CD8-positive, alpha-beta T cell (primary cell): ENCODE measurements at places on chromosomes 1 and 21.

DNA sequence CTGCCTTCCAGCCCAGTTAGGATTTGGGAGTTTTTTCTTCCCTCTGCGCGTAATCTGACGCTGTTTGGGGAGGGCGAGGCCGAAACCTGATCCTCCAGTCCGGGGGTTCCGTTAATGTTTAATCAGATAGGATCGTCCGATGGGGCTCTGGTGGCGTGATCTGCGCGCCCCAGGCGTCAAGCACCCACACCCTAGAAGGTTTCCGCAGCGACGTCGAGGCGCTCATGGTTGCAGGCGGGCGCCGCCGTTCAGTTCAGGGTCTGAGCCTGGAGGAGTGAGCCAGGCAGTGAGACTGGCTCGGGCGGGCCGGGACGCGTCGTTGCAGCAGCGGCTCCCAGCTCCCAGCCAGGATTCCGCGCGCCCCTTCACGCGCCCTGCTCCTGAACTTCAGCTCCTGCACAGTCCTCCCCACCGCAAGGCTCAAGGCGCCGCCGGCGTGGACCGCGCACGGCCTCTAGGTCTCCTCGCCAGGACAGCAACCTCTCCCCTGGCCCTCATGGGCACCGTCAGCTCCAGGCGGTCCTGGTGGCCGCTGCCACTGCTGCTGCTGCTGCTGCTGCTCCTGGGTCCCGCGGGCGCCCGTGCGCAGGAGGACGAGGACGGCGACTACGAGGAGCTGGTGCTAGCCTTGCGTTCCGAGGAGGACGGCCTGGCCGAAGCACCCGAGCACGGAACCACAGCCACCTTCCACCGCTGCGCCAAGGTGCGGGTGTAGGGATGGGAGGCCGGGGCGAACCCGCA is at the start of gene PCSK9:
Gene PCSK9 (plus strand): TSS at position 207 of the 741 bp plus-strand sequence. CDS start 290 bp downstream, at position 497.
- DNase-seq = no peak

GRCh38 chr1:103790172-103790571 is 40.5 kb downstream of the AMY1C start:
- DNase-seq = no peak

GRCh38 chr1:221851336-221851735 is 109.4 kb upstream of the DUSP10 start:
- DNase-seq = no peak

DNA sequence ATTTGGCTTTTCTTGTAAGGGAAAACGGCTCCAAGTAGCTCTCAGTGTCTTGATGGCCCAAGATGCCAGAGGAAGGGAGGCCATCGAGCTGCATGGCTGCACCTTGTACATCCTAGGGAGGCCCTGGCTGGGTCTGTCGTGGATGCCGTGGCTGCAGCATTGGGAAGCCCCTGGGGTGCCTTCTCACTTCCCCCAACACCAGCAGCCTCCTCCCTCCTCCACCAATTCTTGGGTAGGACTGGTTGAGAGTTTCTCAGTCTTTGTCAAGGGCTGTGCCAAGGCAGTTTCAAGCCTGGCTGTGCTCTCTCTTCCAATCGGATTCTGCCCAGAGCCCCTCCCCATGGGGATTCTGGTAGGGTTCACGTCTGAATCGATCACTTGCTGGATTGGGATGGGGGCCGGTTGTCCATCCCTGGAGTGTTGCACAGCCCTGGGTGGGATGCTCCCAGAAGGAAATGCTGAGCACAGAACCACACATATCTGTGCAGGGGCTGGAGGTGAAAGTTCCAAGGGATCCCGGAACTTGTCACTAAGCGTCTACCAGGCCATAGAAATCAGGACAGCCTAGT is 14.0 kb upstream of the SPSB1 start:
- DNase-seq = no peak

DNA sequence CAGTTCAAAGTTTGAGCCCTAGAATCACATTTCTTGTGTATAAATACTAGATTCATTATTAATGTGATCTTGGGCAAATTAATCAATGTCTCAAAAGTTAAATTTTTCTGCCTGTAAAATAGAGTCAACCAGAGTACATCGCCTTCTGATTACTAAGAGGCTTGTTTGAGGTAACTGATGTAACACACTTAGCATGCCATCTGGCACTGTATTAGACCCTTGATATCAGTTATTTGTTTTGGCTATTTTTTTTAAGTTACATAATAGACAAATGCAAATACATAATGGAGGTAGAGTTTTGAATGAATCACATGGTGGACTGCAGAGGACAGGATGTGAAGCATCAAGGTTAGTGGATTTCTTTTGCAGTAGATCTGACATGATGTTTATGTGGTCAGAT is 298.4 kb downstream of the ADGRL2 start:
- no peak for DNase-seq

- DNase-seq = no peak
These were observed 5.5 kb downstream of the CD1D start for GRCh38 chr1:158186180-158186579.

- DNase-seq = no peak
These were observed 866.2 kb downstream of the NCAM2 start for GRCh38 chr21:21864321-21864840.

- no peak for DNase-seq
These were observed 20.6 kb downstream of the ABCB10 start for GRCh38 chr1:229537894-229538293.

GRCh38 chr21:17964716-17965115 is 145.6 kb upstream of the C21orf91 start:
- DNase-seq = no peak

DNA sequence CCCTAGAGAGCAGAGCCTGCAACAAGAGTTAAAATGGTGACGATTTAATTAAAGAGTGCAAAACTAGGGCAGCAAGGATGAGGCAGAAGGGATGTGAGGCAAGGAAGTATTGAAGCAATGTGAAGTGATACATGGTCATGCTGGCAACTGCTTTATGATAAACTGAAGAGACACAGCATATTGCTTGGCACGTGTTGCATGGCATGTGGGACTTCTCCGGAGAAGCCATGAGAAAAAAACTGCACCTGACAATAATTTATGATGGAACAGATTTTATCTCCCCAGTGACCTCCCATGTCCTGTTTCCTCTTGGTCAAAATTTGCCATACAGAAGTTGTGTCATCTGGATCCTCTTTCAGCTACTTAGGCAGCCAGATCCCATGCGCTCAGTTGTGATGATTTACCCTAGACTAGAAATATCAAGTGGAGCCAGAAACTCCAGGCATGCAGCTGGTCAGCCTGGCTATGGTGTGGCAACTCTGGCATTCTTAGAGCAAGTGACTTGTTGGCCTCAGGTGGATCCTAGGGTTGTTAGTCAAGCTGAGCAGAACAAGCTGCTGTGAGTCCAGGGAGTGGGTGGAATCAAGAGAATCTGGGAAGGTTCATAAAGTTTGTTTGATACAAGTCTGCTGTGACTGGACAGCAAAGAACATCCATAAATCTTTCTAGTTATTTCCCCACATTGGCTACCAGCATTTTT is 611.4 kb upstream of the USP24 start:
- DNase-seq = no peak

- no peak for DNase-seq
These were observed 309.6 kb upstream of the ESRRG start for GRCh38 chr1:217032715-217033367.

GRCh38 chr1:237712586-237713157 is 178.1 kb downstream of the ZP4 start:
- DNase-seq = no peak

DNA sequence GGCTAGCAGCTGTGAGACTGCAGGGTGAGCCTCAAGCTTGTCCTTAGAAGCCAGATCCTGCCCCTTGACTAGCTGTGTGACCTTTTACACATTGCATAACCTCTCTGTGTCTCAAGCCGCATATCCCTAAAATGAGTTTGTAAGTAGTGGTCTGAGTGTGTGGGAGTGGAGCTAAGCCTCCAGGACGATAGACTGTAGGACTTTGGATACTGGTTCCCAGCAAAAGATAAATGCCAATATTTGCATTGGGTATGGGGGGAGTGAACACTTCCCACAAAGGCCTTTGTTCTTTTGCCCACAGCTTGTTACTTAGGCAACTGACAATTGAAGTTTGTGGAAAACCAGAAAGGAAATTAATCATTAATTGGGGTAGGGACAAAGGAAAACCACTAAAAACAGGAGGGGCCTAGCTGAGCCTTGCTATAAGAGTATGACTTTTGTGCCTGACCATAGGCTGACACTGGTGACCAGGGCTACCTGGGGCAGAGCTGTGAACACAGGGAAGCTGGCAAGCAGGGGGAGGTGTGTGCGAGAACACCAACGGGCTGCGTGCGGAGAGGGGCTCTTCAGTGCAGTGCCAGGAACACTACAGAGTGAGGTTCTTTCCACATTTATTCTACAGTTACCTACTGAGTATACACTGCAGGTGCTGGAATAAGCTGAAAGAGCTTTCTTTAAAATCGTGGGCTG is 102.4 kb upstream of the ETV3 start:
- no peak for DNase-seq

DNA sequence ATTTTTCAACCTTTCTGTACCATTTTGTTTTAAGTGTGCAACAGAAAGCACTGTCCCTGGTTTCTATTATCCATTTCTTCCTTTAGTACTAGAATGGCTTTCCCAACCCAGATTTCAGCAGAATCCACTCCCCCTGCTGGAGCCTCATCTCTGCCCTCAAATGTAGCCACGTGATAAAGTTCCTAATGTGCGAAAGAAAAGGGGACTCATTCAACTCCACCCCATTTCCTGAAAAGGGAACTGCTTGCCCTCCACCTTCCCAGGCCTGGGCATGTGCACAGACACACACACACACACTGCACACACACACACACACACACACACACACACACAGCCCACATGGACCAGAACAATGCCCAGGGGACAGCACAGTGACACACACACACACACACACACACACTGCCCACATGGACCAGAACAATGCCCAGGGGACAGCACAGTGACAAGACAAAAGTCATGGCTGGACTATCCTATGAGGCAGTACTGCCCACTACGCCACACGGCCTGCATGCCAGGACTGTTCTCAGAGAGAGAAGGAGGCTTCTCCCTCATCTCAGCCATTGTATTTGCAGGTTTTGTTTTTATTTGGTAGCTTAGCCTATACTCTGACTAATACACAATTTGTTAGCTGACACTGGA is 33.2 kb downstream of the PACC1 start:
- DNase-seq = no peak

GRCh38 chr1:33289858-33290154 is 31.1 kb downstream of the A3GALT2 start:
- DNase-seq = no peak

GRCh38 chr1:14625996-14626395 is 27.5 kb downstream of the KAZN start:
- DNase-seq = no peak

GRCh38 chr1:38138498-38139233 is 92.1 kb upstream of the POU3F1 start:
- no peak for DNase-seq

DNA sequence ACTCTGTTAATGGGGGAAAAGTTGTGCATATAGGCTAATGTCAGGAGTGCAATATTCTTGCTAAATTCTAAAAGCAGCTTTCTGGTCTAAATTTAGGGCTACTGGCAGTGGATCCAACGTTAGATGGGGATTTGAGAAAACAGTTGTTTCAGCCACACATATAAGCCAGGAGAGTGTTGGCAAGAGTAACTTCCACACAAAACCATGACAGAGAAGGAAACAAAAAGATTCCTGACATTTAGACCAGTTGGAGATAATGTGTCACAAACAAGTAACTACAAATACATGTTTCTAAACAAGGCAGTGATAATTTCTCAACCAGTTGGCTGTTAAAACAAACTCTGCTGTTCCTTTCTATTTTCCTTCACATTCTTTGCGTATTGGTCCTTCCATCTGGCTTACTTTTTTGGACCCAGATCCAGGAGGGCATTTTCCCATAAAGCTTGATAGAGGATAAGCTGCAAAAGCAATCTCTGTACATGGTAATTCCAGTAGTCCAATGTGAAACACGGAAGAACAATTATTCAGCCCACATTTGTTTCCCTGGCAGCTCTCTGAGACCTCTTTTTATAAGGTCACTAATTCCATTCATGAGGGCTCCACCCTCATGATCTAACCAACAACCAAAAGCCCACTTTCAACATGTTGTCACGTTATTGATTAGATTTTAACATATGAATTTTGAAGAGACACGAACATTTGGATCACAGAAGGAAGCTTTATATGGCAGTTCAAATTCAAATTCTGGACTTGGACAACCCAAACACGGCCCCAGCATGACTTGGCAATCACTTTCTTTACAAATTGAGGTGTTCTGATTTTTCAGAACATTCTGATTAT is 1888.6 kb downstream of the MRPL39 start:
- DNase-seq = no peak

DNA sequence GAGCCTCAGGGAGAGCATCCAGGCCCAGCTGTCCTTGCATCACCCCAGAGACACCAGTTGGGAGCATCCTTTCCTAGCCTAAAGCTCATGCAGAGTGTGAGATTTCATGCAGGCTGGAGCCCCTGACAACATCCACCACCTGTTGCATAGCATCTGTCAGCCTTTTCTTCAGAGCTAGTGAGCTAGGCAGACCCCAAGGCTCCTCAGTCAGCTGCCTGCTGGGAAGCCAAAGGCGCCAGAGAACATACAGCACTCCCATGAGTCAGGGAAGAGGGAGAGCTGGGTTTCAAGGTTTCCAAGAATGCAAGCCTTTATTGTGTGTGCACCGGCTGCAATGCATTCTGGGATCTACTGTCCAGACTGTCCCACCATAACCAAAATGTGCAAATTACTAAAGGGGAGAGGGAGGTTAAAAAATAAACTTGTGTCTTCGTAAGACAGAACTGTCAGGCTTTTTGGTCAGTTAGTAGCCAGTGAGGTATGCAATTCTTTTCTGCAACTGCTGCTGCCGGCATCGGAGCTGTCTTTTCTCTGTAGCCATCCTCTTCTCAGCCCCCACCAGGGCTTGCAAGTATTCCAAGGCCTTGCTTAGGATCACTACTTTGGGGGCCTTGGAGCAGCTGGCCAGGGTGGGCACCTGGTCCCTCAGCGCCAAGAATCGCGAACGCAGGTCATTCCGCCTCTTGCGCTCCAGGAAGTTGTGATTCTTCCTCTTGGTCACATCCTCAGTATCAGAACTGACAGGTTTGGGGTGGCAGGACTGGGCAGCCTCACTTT is 4.6 kb downstream of the MYCL start:
- no peak for DNase-seq

GRCh38 chr1:192756847-192757246 is 52.0 kb upstream of the RGS2 start:
- DNase-seq = no peak

- DNase-seq = no peak
These were observed 346.9 kb upstream of the DAB1 start for GRCh38 chr1:57770772-57771171.

DNA sequence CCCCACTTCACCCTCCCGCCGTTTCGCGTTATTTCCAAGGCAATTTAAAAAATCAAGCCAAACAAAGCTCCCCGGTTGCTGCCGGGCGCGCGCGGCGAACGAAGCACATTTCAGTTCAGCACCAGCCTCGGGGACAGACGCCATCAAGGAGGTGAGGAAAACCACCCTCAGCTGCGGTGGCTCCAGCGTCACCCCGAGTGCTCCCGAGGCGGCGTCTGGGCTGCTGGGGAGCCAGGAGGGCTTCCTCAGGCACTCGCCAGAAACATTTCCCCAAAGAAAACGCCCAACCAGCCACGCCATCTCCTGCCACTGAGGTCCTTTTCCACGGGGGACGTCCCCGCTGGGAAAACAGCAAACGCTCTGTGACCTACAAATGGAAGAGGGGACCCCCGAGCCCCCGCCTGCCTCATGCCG is 623 bp downstream of the GNG4 start:
- peak; percentile 59 for DNase-seq

- no peak for DNase-seq
These were observed 24.3 kb upstream of the NID1 start for GRCh38 chr1:236089046-236089773.
